DMS79 treated with DMSO at 0.1 percent for 48 hours (cell line): ENCODE measurements at places on chromosomes 1 and 21.

DNA sequence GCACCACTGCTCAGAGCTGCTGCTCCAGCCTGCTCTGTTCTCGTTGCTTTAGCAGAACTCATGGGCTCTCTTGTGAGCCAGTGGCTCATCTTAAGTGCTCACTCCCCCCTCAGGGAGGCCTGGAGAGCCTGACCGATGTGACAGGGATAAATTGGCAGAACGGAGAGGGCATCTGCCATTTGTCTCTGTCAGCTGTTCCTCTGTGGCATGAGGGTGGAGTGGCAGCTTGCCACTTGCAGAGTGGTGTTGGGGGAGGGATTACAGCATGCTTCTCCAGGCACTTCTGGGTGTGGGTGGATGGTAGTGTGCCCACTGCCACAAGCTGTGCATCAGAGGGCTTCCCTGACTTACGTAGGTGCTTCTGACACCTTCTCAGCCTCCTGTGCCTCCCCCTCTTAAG, 229.5 kb downstream of the PAPPA2 start:
- DNase-seq, result no peak

DNA sequence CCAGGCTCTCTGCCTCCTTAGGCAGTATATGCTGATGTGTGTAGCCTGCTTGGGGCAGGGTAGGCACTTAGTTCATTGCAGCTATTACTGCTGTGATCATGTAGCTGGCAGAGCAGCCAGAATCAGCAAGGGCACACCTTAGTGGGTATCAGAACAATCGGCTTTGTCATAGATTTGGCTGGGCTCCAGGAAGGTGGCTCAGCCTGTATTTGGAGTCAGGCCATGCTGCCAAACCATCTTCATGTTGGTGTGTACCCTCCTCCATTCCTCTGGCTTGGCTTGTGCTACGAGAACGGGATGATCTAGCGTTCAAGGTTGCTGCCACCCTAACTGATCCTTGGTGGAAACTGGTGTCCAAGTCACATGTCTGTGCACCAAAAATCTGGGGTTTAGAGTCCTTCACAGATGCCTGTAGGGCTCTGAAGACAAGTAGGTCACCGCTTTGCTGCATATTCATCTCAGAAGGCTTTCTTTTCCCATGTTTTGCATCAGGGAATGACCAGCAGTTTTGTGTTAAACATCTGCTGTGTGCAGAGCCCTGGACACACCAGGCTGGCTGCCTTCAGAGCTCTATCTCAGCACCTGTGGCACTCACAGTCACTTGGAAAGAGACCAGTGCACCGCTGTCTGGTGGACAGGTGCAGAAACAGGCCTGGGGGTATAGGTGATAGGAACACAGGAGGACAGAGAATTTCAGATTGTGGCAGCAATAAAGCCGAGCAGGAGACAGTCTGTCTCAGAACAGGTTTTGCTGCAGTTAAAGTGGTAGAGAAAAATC, 23.7 kb downstream of the VANGL1 start:
- peak; percentile 94 for DNase-seq

DNA sequence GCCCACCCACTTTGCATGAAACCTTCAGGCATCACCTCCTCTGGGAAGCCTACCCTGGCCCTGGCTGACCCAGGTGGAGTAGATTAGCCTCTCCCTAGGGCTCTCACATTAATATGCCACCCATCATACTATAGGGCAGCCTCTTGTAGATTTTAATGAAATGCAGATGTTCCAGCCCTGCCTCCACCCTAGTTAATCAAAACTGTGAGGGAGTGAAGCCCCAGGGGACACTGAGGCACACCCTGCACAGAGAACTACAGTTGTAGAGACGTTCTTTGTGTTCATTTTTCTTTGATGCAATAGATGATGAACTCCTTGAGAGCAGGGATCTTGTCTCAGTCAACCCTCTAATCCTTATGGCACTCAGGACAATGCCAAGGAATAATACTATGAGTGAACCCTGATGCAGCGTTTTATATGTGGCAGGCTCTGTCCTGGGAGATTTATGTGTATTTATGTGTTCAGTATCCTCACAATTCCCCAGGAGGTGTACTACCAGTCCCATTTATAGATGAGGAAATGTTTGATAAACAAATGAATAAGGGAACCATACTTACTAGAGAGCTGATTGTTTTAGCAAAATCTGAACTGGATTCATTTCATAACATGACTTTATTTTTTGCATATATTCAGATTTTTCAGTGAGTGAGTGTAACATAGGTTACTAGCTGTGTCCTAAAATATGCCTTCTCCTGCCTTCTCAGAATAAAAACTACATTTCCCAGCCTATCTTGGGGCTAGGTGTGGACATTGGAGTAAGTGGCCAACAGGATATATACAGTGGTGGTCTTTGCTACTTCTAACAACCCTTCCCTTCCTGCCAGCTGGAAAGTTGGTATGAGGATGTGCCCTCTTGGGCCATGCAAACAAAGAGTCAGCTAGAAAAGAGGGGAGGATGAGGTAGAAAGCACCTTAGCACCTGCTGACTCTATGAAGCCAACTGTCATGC, 23.5 kb upstream of the PRELP start:
- DNase-seq, result no peak

DNA sequence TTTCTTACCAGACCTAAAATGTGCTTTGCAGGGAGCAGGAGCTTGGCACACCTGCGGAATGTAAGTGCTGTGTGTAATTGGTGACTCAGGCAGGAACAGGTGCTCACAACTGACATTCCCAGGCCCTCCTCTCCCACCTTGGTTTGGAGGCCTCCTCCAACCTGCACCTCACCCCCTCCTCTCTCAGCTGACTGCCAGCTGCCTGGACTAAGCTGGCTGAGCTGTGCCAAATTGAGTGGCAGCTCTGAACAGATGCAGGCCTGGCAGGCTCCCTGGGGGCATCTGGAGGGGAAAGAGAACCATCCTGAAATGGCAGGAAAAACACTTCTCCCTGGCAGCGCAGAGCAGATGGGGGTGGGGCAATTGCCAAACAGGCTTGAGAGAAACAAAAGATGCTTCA, 91.7 kb upstream of the PGBD5 start:
- DNase-seq, result no peak

DNA sequence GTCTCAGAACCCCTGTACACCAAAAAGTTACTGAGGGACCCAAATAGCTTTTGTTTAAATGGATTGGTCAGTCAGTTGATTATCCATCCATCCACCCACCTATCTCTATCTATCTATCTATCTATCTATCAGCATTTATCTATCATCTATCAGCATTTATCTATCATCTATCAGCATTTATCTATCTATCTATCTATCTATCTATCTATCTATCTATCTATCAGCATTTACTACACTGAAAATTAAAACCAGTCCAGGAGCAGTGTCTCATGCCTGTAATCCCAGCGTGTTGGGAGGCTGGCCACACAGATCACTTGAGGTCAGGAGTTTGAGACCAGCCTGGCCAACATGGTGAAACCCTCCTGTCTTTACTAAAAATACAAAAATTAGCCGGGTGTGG, 47.1 kb downstream of the CLSTN1 start:
- DNase-seq, result no peak

DNA sequence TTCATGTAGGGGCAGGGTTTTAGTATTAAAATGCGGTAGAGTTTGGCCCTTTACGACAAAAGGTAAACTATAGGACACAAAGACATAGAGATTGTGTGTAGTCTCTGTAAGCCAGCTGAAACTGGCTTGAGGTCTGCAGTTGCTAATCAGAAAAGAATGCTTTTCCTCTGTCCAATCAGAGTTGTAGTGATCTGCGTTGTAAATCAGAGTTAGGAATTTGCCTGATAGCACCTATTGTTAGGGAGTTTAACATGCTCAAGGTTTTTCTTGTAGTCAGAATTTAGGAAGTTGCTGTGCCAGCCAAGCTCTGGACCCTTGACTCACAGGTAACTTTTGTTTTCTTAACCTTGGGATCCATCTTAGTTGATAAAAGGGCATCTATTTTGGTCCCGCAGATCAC, 61.2 kb upstream of the VTCN1 start:
- DNase-seq, result no peak

DNA sequence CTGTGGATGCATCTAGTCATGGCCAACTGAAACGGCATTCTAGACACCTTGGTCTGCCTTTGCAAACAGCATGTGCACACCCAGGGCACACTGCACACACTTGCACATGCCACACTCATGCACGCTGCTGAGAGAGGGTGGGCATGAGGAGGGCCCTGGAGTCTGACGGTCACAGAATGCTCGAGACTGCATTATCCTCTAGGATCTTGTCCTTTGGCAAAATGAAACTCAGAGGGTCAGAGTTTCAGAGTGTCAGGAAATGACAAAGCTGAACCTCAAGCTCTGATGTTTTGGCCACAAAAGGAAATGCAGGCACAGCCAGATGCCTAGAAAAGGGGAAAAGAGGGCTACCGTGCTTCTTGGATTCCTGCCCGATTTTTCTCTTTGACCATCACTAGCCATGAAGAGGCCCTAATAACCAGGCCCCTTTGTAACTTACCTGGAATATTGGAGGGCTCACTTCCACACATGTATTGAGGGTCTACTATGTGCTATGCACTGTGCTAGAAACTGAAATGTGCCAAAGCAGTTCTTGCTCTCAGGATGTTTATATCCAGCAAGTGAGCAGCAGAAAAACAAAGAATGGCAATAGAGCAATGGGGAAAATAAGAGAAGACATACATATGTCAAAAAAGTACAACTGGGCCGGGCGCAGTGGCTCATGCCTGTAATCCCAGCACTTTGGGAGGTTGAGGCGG, 65.4 kb downstream of the TOMM20 start:
- DNase-seq, result no peak

DNA sequence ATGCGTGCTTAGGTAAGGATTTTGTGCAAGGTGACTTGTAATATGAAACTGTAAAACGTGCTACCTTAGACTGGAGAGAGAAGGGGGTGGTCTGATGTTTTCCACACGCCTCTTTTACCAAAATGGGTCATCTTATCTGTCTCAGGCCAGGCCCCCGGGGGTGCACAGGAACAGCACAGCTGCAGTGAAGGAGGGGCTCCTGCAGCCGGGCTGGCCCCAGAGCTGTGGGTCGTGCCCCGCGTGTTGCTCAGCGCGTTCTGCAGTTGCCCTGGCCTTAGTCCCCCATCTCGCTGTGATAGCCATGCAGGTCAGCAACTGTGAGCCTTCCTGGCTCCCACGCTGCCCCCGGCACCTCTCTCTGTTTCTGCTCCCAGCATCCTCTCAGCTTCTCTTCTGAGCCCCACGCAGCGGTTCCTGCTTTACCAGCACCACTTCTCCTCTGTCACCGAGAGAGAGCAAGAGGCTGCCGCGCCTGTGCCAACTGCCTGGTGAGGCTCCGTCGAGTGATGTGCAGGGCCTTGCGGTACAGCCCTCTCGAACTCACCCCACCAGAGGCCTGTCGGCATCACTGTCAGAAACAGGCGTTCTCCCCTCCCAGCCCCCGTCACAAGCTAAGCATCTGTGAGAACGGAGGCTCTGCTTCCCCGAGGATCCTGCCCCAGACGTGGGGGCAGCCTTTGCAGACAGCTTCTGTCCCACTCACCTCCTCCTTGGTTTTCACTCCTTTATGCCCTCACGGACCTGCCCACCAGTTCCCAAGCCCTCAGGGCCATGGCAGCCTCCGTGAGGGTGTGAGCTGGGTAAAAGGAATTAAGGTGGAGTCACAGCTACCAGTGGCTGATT, 73.3 kb downstream of the ADARB1 start:
- DNase-seq, result no peak
